ENCODE measurements at places on chromosomes 7 and 10.

DNA sequence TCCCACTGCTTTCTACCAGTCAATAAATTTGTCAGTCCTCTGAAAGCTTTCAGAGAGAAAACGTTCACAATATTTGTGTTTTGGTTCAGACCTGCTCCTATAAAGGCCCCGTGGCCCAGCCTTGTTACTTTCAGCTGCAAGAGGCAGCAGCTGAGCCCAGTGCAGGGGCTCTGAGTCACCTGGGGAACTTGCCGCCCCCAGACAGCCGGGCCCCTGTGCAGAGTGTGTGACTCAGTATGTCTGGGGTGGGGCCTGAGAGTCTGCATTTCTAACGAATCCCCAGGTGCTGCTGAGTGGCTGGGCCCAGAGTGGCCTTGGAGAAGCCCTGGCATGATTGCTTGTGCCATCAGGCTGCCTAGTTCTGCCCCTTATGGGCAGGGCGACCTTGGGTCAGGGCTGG is 303.5 kb downstream of the PAXIP1 start:
- DNase-seq = no peak

DNA sequence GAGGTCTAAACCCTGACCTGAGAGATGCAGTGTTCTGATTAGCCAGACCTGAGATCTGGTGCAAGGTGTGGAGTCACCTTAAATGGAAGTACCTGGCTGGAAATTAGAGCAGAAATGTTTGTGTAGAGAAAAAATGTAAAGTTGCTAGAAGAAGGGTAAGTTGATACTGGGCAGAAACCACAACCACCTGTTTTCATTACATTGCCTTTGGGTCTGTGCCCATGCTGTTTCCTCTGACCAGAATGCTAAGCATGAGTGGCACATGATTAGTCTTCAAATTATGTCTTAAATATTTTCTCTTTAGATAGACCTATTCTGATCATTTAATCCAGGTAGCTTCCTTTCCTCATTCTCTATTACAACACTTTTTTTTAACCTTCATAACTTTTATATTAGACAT is 69.0 kb downstream of the CASD1 start:
- DNase-seq = no peak

DNA sequence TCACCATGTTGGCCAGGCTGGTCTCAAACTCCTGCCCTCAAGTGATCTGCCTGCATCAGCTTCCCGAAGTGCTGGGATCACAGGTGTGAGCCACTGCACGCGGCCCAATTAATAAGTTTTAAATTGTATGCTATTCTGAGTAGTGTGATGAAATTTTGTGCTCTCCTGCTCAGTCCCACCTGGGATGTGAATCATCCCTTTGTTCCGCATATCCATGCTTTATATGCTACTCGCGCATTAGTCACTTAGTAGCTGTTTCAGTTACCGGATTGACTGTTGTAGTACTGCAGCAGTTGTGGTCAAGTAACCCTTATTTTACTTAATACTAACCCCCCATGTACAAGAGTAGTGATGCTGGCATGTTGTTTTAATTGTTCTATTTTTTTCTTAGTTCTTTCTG is 47.3 kb upstream of the OIT3 start:
- DNase-seq = peak; percentile 8

GRCh38 chr10:102869258-102870198 is at the start of gene AS3MT:
TSS of gene AS3MT (plus strand) at chr10:102869470. CDS start at chr10:102869593, 123 bp downstream.
- DNase-seq = no peak

DNA sequence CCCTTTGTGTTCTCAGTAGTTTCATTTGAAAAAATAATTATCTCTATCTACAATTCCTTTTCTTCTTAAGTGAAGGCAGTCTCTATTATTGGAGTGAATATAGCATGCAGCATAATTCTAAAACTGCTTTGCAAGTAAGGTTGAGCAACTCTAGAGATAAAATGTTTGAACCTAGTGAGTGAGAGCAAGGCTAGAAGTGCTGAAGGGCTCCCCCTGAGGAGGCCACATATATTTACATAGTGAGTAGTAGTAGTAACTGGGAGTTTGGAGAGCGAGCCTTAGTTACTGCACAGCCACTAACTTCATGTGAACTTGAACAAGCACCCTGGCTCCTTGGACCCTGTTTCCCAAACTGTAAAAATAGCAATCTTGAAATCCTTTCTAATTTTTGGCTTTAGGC is 141.5 kb upstream of the DKK1 start:
- no peak for DNase-seq

DNA sequence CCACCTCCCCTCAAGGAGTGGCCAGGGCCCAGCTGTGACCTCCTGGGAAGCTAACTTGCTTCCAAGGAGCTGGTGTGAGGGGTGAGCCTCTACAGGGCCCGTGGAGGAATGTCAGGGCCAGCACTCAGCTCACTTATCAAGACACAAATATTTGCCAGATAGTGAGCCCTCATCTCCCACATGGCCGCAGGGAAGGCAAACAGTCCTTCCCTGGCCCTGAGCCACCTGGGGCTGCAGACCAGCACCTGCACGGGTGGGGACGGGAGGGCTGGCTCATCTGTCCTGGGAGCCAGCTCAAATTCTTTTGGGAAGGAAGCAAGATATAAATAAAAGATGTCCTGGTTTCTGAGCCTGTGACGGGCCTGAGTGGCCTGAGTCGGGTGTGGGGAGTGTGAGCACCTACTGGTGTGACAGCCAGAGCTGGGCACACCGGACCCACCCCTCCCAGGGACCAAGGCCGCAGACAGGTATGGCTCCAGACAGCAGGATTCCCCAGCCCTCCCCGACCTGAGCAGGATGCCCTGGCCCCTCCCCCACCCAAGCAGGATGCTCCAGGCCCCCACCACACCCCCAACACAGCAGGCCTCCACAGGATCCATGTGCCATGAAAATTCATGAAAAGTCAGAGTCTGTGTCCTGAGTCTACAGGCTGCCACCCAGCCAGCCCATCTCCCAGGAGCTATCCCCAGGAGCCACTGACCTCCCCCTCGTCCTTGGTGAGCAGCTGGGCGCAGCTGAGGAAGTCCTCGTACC is 148.0 kb downstream of the MAPK8 start:
- no peak for DNase-seq

GRCh38 chr7:962401-963081 is 8.1 kb upstream of the ADAP1 start:
- no peak for DNase-seq

- no peak for DNase-seq
Observed at GRCh38 chr7:64544010-64544409, 18.9 kb downstream of the ZNF680 start.

DNA sequence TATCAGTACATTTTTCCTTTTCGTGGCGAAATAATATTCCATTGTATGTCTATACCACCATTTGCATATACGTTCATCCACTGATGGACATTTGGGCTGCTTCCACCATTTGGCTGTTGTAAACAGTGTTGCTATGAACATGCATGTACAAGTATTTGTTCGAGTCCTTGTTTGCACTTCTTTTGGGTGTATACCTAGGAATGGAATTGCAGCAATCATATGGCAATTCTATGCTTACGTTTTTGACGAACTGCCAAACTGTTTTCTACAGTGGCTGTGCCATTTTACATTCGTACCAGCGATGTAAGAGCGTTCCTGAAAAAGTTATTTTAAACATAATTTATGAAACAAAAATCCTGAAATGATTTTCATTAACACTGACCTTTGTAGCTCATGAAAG is 79.5 kb downstream of the HIPK2 start:
- DNase-seq = no peak

GRCh38 chr10:1264001-1264400 is 207.8 kb downstream of the WDR37 start:
- DNase-seq = no peak

GRCh38 chr7:42611961-42612360 is 299.9 kb downstream of the C7orf25 start:
- DNase-seq = no peak

GRCh38 chr10:34824870-34825269 is 9.8 kb upstream of the PARD3 start:
- no peak for DNase-seq

GRCh38 chr10:45001381-45002148 is 842 bp downstream of the ZNF22 start:
- DNase-seq = no peak

- peak; percentile 42 for DNase-seq
Observed at GRCh38 chr7:2886900-2887299, 42.8 kb upstream of the GNA12 start.

DNA sequence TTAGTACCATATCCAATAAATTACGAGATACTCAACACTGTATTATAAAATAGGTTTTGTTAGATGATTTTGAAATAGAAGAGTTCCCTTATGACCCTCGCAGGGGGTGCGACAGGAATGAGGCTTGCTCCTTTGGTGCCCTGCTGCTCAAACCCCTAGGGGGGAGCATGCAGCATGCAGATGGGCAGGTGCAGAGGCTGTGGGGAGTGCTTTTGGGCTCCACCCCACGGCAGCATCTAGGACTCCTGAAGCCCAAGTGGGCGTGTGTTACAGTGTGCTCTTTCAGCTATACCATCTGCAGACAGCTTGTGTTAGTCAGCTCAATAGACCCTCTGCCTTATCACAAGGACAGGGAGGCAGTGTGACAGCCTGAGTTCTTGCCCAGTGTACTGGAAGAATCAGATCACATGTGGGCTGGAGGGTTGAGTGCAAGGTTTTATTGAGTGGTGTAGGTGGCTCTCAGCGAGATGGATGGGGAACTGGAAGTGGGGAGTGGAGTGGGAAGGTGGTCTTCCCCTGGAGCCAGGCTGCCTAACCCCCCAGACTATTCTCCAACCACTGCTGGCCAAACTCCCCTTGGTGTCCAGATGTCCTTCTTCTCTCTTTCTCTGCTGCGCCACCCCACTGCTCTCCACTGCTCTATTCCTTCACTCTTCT is 3.1 kb upstream of the MRC1 start:
- DNase-seq = no peak

- no peak for DNase-seq
Observed at GRCh38 chr10:133415752-133416151, 8.7 kb downstream of the SPRN start.

GRCh38 chr7:3260401-3260715 is 40.7 kb upstream of the SDK1 start:
- peak; percentile 12 for DNase-seq

- DNase-seq = no peak
Observed at GRCh38 chr7:16411391-16411790, 9.9 kb downstream of the CRPPA start.

- no peak for DNase-seq
Observed at GRCh38 chr10:111545861-111546605, 469.2 kb downstream of the ADRA2A start.

DNA sequence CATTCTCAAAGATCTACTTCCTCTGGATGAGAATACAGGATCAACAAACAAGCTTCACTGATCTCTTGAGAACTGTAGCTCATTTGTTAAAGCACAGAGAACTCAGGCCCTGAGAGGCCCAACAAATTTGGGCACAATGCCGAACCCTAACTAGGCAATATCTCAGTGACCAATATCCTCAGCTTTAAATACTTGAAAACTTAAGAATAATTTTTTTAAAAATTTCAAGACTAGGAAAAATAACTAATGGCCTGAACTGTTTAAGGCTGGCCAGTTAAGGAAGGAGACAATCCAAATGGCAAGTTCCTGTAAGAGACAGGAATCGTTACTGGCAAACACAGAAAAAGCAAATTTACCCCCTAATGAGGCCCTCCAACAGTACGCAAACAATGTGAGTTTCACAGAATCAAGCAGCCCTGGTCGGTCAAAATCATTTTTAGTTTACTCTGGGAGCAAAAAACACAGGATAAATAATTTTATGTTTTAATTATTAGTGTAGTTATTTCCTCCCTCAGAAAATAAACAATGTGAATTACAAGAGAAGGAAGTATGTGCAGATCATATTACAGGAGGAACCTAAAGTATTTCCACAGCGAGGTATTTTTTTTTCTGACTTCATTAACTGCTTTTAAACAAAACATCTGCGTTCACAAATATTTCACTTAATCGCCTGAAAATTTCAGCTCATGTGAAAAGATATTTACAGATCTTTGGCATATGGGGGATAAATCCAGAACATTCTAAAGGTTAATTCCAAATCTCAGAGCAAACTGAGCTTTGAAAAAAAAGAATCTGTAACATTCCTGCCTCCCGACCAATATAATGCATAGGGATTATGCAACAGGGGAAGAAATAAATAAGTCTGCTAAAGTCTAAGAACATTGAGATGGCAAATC is 39.5 kb downstream of the NT5C2 start:
- peak; percentile 25 for DNase-seq

GRCh38 chr10:123140164-123140982 is 4.6 kb downstream of the HMX3 start:
- DNase-seq = no peak

- no peak for DNase-seq
Observed at GRCh38 chr10:66837335-66837734, 88.5 kb upstream of the LRRTM3 start.

- DNase-seq = no peak
Observed at GRCh38 chr10:63537536-63537935, 16.3 kb downstream of the REEP3 start.

- no peak for DNase-seq
Observed at GRCh38 chr7:79734181-79734580, 280.7 kb upstream of the MAGI2 start.

GRCh38 chr10:86730227-86730626 is 26.2 kb upstream of the BMPR1A start:
- no peak for DNase-seq

DNA sequence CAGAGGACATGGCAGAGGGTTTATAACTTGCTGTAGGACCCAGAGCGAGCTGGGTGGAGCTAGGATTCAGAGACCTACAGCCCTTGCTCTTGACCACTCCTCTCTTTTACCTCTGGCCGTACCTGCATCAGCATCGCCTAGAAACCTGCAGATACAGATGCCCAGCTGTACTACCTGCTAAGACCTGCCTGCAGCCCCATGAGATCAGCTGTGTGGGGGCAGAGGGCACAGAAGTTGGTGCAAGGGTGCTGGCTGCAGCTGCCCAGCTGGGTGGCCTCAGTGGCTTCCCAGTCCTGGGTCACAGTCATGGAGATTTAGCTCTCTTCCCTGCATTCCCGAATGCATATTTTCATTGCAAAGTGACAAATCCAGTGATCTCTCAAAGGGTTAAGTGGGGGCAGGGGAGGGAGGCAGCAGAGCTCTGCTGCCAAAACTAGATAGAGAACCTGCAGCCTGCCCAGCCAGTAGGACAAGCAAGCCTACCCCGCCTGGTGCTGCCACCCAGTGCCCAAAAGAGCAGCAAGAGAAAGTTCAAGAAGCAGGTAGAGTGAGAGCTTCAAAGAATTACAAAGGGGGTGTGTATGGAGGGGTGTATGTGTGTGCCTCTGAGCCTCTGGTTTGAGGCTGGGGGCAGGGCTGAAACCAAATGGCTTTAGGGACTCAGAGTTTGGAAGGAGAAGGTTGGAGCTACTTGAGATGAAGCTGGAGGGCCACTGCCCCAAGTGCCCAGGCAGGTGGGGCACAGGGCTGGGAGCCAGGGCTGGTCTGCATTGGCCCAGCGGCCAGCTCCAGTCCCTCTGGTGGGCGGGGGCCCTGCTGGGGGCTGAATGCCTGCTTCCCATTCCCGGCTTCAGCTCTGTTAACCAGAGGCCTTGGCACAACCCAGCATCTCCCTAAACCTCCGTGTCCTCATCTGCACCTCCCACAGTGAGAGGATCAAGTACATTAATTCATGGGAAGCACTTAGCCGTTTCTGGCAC is 6.9 kb downstream of the FAM241B start:
- DNase-seq = no peak

DNA sequence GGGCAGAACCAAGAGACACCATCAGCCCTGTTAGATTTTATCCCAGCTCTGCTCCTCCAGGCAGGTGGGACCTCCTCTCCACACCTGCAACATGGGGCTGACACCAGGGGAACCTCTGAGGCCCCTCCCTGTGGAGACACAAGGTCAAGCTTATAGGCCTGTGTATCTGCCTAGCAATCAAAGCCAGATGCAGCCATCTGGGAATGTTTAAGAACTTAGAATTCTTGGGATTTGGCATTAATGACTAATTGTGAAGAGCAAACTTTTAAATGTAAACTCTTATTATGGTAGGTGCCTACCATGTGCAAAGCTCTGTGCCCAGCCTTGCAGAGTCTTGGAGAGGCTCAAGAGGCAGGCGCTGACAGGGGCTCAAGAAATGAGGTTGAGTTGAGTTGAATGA is 52.1 kb downstream of the TBATA start:
- no peak for DNase-seq
